ENCODE measurements at places on chromosomes 2 and 18.

GRCh38 chr2:97658691-97659157, 5.1 kb downstream of the ACTR1B start:
- no peak for DNase-seq

DNA sequence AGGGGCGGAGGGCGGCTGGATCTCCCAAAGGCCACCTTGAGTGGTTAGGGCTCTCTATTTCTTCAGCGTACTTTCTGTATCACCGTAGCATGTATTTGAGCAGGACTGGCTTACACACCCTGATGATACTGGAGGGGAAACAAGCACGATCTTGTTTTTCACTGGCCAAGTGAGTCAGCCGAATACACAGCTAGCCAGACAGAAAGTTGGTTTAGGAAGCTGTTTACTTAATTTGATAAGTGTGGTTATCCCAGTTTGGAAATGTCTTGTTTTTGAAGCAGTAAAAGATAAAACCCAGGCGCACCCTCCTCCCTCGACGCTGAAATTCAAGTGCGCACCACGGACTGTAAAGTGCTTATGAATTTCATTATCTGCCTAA, 582 bp downstream of the RIOK3 start:
- no peak for DNase-seq

GRCh38 chr18:41659438-41660130, 295.4 kb upstream of the PIK3C3 start:
- no peak for DNase-seq

GRCh38 chr2:20496076-20496872, 49.4 kb downstream of the RHOB start:
- no peak for DNase-seq

- no peak for DNase-seq
These were observed 621 bp downstream of the TXNL1 start for GRCh38 chr18:56637711-56638231.

GRCh38 chr2:60551240-60552077, 2.0 kb downstream of the BCL11A start:
- DNase-seq: no peak

DNA sequence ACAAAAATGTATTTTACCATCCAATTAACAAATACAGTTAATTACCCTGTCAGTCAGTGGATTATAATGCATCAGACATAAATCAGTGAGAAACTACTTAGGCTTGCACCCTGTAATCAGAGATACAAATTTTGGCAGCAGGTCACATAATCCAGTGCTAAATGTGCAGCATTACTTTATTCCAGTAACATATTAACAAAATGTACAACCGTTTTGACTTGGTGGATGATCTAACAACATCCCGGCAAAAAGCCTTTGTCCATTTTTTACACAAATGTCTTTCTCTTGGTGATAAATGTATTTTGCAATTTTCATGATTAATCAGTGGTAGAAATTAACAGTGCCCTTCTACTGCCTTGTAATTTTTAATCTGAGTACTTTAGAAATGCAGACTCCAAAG, 162.8 kb downstream of the LRP1B start:
- DNase-seq: no peak

DNA sequence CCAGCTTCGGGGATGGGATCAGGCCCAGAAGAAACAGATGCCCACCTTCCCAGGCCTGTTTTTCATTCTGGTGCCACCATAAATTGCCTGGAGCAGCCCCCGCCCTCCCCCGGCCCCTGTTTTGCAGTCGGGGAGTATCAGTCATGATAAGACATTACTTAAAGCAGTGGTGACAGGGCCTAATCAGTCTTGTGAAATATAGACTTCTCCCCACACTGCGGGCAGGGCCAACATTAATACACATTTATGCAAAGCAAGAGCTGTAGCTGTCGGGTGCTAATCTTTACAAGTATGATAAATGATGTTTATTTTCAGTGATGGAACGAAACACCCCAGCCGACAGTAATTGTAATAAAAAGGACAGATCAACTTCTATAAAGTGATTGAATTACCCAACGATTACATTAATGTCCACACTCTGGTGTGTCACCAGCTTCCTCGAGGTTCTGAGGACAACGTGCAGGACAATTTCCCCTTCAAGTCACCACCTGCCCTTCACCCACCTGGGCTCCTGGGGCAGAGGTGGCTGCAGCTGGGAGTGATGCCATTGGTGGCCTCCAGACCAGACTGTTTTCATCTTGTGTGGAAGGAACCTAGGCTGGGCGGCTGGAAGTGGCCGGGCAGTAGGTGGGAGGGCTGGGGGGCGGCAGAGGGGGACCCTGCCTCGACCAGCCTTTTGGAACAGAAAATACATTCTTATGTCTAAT, 226.0 kb downstream of the TFCP2L1 start:
- DNase-seq: no peak

DNA sequence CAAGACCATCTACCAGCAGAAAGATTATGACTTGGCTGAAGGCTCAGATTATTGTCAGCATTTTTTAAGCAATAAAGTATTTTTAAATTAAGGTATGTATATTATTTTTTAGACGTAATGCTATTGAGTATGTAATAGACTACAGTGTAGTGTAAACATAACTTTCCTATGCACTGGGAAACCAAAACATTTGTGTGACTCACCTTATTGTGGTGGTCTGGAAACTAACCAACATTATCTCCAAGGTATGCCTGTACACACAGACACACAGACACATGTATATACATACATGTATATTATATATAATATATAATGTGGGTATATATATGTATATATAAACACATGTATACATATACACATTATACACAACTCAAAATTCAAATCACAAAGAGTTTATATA, 9.1 kb upstream of the TMEFF2 start:
- DNase-seq: no peak

DNA sequence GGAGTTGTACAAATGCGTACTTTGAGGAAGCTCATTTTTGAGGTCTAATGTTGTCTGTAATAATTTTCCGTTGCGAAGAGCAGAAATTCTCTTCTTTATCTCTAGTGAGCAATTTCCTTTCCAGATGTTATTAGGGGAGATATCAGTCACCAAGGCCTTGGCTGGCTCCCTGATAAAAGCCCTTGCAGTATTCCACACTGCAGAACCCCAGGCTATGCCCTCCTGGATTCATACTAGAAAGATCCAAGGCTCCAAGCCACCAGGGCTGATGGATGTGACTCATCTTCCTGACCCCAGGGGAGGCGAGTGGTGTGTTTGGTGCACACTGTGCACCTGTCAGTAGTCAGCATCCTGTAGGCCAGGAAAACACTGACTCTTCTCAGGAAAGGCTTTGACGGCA, 34.7 kb downstream of the INO80C start:
- DNase-seq: no peak

GRCh38 chr2:165013944-165014619, 58.8 kb upstream of the SLC38A11 start:
- DNase-seq: no peak

- no peak for DNase-seq
These were observed 18.7 kb downstream of the NBEAL1 start for GRCh38 chr2:203033395-203033794.

- no peak for DNase-seq
These were observed 91.5 kb upstream of the LPIN2 start for GRCh38 chr18:3104190-3105054.

DNA sequence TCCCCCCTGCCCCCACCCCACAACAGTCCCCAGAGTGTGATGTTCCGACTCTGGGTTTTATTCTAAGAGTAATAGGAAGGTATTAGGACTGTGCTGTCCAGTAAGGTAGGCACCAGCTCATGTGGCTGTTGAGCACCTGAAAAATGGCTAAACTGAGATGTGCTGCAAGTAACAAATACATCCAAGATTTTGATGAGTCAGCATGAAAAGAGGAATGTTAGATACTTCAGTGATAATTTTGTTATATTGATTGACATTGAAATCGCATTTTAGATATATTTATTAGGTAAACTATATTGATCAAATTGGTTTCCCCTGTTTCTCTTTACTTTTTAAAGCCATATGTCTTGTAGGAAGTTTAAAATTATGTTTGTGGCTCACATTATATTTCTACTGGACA, 147.8 kb downstream of the FTCDNL1 start:
- no peak for DNase-seq

- DNase-seq: no peak
These were observed 26.8 kb upstream of the EPAS1 start for GRCh38 chr2:46270384-46270783.

DNA sequence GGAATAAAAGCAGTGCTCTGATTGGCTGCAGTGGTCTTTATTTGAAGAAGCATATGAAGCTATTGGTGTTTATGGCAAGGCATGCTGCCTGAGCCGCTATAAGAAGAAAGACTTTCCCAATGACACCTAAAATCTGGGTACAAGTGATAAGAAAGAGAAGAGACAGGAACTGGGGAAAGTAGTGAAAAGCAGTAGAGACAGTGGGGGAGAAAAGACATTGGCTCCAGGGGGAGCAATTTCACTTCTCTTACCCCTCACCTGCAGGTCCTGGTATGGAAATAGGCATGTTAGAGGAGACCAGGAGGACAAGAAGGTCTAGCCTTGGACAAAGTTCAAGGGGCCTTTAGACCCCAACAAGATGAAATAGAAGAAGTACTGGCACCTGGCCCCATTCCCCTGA, 47.1 kb downstream of the PLCL1 start:
- no peak for DNase-seq

DNA sequence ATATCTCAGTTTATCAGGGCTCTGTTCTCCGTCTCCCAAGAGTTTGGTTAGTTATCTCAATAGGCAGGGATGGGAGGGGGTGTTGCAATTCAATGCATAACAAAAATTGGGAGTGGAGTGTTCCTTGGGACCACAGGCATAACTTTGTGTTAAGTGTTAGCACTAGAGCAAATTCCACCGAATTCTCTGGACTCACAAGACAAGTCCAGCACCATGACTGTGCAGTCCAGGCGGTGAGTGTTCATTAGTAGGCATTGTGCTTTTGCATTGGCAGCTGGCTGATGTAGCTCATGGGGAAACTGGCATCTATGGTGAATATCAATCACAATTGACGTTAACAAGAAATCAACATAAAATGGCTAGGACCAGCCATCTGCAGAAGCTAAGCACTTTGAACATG, 79.0 kb upstream of the CABLES1 start:
- no peak for DNase-seq

GRCh38 chr2:162379719-162380580, 36.0 kb downstream of the GCA start:
- DNase-seq: no peak

- DNase-seq: no peak
These were observed 666.9 kb downstream of the XIRP2 start for GRCh38 chr2:167555098-167555720.

GRCh38 chr18:27581296-27581904, 396.3 kb upstream of the CHST9 start:
- DNase-seq: no peak

GRCh38 chr2:237894396-237894979, 35.1 kb downstream of the RAMP1 start:
- peak; percentile 44 for DNase-seq

DNA sequence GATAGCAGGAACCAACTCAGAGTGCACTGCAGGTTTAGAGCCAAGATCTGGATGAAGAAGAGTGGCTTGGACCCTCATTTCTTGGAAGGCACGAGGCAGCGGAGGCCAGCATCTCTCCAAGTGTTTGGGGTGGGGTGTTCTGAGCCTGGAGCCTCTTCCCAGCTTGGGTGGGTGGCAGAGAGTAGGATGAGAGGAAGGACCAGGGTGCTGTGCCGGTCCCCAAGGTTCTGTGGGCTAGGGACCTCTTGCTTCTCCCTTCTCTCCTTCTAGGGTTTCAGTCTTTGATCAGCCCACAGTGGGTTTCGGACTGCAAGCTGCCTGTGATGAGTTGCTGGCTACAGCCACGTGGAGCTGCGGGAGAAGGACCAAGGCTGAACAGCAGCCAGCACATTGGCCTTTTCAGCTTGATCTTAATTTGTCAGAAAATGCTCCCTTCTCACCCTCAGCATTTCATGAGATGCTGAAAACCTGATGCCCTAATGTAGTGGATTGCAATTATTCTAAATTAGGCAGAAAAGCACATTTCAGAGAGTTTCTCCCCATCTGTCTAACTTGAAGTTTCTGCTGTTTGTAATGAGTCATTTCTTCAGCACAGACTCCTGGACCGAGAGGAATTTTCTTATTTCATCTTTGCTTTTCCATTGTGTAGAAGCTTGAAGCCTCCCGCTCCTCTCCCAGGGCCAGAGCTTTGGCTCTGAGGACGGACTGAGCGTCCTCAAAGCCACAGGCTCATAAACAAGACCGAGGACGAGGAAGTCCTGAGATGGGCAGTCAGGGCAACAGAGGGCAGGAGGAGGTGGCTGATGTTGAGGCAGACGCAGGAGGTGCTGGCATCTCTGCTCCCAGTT, 99.1 kb upstream of the HDAC4 start:
- DNase-seq: no peak

DNA sequence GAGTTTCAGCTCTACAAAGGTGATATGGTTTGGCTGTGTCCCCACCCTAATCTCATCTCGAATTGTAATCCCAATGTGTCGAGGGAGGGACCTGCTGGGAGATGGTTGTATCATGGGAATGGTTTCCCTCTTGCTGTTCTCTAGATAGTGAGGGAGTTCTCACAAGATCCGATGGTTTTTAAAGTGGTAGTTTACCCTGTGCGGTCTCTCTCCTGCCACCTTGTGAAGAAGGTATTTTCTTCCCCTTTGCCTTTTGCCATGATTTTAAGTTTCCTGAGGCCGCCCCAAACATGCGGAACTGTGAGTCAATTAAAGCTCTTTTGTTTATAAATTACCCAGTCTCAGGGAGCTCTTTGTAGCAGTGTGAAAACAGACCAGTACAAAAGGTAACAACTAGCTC, 306.0 kb downstream of the LRP1B start:
- DNase-seq: no peak

- no peak for DNase-seq
These were observed 294.2 kb downstream of the FIGN start for GRCh38 chr2:163441603-163442002.

DNA sequence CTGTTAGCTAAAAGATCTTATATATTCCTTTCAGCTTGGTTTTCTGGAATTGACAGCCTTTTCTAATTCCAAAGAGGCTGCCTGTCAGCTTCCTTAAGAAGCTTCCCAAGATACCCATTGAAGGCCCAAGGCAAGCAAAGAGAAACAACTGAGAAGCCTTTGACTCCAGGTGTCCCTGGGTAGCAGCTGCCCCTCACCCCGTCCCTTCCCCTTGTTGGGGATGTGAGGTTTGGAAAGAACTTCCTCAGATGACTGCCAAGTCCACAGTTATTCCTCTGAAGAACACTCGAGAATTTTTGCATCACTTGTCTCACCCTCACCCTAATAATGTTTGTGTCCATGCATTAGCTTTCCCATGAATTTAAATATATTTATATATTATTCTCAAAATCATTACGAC, 13.3 kb downstream of the MAPRE3 start:
- DNase-seq: no peak

- no peak for DNase-seq
These were observed 617.3 kb upstream of the REG3G start for GRCh38 chr2:78407960-78408794.

GRCh38 chr2:108288534-108289106, at the start of gene SULT1C2:
SULT1C2 (plus strand) TSS chr2:108288895; CDS start chr2:108293668, 4,773 bp downstream.
- no peak for DNase-seq

DNA sequence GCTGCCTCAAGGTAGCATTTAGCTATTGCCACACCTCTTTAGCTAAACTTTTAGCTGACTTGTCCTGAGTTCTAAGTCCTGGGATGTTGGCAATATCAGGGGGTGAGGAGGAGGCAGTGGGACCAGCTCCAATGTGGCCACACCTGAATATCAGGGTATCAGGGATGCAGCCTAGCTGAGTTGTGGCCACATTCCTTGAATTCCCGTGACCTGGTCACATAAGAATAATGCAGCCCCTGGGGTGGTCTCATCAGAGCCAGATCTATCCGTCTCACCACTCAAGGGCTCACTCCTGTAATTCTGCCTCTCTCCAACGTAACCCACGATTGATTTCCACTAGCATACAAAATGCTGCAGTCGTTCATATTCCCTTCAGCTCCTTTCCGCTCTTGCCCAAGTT, 11.6 kb upstream of the TAF1B start:
- DNase-seq: no peak
